Effector memory CD8-positive, alpha-beta T cell (primary cell): ENCODE measurements at places on chromosomes 3 and 15.

DNA sequence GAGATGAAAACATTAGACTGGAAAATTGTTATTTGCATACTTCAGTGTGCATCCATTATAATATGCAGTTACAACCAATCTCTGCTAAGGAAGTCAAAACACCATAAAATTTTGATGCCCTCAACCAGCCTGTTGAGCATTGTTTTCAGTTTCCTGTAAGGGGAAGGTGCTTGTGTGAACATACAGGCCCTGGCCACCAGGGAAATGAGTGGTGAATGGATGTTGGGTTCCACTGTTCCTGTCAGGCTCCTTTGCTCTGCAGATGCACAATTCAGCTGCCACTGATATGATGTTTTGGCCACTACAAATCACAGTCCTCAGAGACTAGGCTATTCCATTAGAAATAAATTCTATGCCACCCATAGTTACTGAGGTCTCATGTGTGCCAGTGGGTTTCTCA is 184.6 kb downstream of the SYNPR start:
- no peaks in the 10 kb centered on the region for H3K4me1 ChIP-seq
- no peaks in the 10 kb centered on the region for H3K36me3 ChIP-seq
- no peaks in the 10 kb centered on the region for H3K27me3 ChIP-seq
- DNase-seq: no peak
- H3K4me3 ChIP-seq: no peak overlapping the region

DNA sequence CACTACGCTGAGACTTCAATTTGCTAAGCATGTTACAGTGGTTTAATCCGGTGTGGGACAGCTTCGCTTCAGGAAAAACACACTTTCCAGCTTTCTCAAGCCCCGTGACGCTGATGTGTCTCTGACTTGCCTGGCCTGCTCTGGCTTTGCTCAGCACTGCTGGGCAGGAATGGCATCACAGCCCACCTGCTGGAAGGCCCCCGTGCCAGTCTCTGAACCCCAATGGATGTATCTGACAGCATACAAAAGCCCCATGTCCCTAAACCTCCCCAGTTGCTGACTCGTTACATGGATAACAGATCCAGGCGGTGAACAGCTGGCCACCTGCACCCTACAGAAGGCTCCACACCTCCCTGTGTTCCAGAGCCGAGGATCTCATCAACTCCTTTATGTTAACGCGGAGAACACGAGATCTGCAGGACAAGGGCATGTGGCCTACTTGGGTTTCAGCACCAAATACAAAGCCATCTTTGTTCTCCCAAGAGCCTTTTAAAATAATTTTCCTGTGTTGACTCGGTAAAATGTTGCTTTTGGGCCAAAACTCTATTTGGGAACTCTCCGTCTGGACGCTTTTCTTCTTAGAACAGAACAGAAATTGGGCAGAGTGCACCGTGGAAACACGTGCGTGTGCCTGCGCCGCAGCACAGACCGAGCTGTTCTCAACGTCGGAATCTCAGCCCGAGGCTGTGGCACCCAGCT is 61.4 kb downstream of the ATP10A start:
- no peak overlapping the region for H3K4me3 ChIP-seq
- no peak for DNase-seq
- no peak overlapping the region for H3K27ac ChIP-seq
- peaks cover 13% of the 10 kb centered on the region for H3K4me1 ChIP-seq
- H3K27me3 ChIP-seq: no peaks in the 10 kb centered on the region

- DNase-seq: peak; percentile 61
- peaks cover 24% of the 10 kb centered on the region for H3K4me1 ChIP-seq
- peak overlapping the region; percentile 91 for H3K27ac ChIP-seq
These were observed 19.0 kb upstream of the MCF2L2 start for GRCh38 chr3:183447206-183448001.

DNA sequence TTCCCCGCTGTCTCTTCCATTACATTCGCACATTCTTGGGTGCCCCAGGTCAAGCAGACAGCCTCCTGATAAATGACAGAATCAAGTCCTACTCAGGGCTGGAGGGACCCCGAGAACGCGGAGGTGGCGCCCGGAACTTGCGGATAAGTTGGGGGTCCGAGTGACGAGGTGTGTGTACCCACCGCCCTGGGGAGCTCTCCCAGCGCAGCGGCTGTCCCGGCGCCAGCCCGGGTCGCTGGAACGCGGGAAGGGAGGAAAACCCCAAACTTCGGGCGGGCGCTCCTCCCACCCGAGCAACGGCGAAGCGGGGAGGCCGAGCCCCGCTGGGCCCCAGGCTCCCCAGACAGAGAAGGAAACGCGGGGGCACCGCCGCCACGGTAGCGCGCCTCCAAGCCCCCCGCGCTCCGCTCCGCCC is 550 bp downstream of the CLN6 start:
- peaks cover 7% of the 10 kb centered on the region for H3K27me3 ChIP-seq
- peak overlapping the region; percentile 91 for H3K27ac ChIP-seq
- H3K36me3 ChIP-seq: peaks cover 6% of the 10 kb centered on the region
- no peak for DNase-seq
- H3K4me3 ChIP-seq: peak overlapping the region; percentile 87

GRCh38 chr15:69893863-69894262 is 203.9 kb downstream of the TLE3 start:
- DNase-seq: no peak
- H3K27me3 ChIP-seq: peaks cover 51% of the 10 kb centered on the region
- no peaks in the 10 kb centered on the region for H3K36me3 ChIP-seq
- no peak overlapping the region for H3K4me3 ChIP-seq
- H3K27ac ChIP-seq: no peak overlapping the region
